Peyer's patch (tissue), 4 donors: ENCODE measurements at places on chromosomes 3 and 15. TPM values are rescaled to one million over a fixed set of nuclear protein-coding genes. Genes with fewer than 3 reads are reported as not detected.

GRCh38 chr15:91844928-91845327 lies 8.6 kb upstream of the SLCO3A1 start:
- no peak for DNase-seq

GRCh38 chr15:90336705-90337141 lies 15.4 kb upstream of the ZNF774 start:
- no peak for DNase-seq

FEZF2 gene
- not detected for total RNA-seq

GOLGA6B gene
- not detected for total RNA-seq

FOXB1 gene
- total RNA-seq, result not detected

DNA sequence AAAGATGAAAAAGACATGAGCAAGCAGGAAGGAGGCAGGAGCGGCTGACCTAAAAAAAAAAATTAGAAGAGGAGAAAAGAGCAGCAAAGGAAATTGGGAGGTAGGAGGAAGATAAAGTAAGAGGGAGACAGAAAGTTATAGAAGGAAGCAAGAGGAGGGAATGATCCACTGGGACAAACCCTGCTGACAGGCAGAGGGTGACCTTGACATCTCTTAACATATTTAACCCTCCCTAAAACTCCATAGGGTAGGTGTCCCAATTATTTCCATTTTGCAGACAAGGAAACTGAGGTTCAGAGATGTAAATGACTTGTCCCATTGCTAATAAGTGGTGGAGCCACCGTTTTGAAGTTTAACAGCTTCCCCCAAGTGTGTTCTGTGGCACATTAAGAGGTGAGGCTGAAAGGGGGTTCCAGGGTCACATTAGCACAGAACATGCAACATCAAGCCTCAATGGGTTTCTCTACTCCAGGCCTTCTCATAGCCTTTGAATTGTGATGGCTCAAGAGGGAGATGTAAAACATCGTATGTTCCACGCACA lies 37.4 kb upstream of the PRICKLE2 start:
- no peak for DNase-seq

MNS1 gene
- total RNA-seq, result 1.7 TPM

- no peak for DNase-seq
Measured at GRCh38 chr15:67164401-67164791, 90.1 kb downstream of the AAGAB start.

DNA sequence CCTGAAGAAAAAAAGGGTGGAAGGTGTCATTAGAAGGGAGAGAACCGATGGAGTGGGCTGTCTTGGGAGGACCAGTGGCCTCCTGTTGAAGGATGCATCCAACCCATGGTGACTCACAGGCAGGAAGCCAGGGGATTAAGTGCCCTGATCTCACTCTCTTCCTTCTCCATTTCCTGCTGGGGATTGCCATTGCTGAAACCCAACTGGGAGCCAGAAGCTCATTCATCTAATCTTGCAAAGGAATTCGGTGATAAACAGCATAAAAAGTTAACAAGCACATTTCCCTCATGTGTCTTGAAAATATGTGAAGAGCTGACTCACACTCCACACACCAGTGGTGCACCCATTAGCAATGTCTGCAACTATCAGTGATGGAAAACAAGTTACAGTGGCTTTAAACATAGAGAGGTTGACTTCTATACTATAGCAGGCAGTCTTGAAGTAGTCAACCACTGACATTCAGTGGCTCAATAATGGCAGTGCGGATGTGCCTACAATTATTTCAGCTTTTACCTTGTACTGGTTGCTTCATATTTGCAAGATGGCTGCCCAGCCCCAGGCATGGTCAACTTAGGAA lies 12.8 kb upstream of the CSRNP1 start:
- no peak for DNase-seq

GOLGA8N gene
- total RNA-seq, result 61.9 TPM

- no peak for DNase-seq
Measured at GRCh38 chr15:71730277-71731144, 79.8 kb upstream of the NR2E3 start.

- no peak for DNase-seq
Measured at GRCh38 chr3:98821063-98821462, 57.9 kb downstream of the ST3GAL6 start.

CXCR6 gene
- not detected for total RNA-seq

- DNase-seq, result no peak
Measured at GRCh38 chr15:51558411-51558810, 64.2 kb downstream of the DMXL2 start.

- DNase-seq, result no peak
Measured at GRCh38 chr3:153043729-153044328, 118.2 kb upstream of the RAP2B start.
